ENCODE measurements at places on chromosomes 12 and 14.

DNA sequence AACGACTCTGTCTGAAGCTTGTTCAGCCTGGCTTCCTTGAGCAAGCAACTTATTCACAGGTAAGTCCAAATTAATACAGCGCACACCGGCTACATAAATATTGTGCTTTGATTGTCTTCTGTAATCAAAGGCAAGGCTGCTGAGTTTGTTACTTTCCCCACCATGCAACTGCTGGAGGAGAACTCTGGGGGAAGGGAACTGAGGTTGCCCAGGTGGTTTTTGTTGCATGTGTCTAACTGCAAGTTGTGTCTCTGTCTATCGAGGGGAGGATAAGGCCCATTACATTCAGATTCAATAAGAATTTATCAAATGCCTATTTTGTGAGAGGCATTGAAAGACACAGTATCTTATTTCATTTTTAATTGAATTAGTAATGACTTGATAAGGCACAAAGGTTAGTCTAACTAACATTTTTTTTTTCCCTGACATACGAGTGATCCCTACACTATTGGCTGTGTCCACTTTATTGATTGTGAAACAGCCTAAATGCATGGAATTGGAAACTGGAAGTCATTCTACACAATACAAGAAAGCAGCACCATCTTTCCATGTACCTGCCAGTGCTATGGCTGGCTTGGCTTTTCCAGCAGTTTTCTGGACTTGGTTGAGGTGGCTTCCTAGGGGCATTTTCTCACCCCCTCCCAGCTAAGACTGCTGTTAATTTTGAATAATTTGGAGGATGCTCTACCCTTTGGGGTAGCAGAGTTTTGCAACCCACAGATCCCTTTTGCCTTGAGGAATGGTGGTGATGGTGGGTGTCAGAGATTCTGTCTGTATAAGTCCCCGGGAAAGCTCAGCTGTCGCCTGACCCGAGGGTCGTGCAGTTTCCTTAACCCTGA is 951 bp upstream of the CHST11 start:
- DNase-seq: no peak

GRCh38 chr12:80422550-80422949 is 21.5 kb upstream of the PTPRQ start:
- no peak for DNase-seq

DNA sequence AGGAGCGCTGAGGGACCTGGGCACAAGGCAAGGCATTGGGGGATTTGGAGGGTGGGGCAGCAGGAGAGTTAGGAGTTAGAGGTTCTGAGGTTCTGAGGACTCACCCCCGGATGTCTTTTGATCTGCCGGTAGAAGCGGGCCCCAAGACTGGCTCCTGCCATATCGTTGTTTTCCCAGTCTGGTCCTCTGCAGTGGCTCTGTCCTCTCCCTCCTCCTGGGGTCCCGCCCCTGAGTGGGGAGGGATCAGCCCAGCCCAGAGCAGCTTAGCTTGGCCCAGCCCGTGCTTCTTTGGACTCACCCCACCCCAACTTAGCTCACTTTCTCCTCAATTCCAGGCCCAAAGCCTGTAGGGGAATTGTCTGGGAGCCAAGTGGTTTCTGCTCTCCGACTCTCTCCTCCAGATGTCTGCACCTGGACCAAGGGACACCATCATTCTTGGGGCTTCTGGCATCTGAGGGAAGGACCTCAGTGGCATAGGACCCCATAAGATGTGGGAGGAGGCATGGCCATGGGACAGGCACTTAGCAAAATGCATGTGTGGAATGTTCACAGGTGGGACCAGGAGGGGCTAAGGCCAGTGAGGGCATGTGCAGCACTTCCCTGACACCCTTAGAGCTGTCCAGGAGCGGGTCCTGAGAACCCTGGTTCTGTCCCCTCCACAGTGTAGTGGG is 7.5 kb downstream of the SHMT2 start:
- DNase-seq: no peak

- DNase-seq: no peak
These were observed 26.1 kb upstream of the CIPC start for GRCh38 chr14:77071938-77072388.

DNA sequence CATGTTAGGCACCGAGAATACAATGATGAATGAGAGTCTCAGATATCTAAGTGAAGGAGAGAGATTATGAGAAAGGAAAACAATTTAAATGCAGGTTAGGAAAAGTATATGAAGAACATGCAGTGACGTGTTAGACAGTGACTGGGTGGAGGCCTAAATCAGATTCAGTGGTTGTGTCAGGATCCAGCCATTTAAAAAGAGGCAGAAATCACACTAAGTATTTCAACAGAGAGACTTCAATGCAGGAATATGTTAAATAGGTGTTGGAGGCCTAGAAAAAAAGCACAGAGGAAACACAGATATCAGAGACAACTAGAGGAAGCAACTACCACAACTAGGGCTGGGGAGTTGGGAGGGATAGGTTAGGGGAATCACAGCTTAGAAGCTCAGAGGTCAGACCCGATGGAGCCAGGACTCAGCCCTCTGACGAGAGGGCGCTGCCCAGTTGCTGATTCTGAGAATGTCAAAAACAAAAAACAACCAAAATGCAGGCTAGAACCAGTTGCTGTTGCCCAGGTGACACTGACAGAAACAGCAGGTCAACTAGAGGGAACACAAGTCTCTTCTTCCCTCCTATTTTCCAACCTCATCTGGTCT is 3.0 kb upstream of the GARIN2 start:
- DNase-seq: no peak

- DNase-seq: peak; percentile 2
These were observed 1127.9 kb downstream of the VRK1 start for GRCh38 chr14:97924922-97925613.

- no peak for DNase-seq
These were observed 204.4 kb upstream of the NUDT4 start for GRCh38 chr12:93173178-93173957.

DNA sequence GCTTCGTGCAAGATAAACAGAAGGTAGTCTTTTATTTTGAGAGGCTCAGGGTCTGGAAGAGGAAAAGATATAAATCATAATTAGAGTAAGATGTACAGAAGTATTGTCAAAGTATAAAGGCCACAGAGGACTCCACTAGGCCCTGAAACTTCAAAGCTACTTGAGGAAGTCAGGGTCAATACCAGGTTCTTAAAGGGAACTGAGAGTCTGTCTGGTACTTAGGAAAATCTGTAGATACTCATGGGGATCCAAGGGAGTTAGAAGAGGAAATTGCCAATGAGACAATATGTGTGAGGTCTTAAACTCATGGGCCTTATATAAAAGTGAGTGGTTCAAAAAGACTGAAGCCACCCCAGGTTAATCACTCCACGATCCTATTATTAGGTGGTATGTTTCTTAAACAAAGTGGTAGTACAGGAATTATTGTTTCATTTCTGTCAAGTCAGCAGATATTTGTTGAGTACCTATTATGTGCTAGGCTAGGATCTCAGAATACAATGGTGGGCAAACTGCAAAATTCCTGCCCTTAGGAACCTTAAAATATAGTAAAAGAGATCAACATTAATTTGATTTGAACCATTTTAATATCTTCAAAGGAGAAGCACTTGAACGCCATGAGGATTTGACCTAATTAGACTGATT is 314.6 kb downstream of the ADAMTS20 start:
- no peak for DNase-seq

DNA sequence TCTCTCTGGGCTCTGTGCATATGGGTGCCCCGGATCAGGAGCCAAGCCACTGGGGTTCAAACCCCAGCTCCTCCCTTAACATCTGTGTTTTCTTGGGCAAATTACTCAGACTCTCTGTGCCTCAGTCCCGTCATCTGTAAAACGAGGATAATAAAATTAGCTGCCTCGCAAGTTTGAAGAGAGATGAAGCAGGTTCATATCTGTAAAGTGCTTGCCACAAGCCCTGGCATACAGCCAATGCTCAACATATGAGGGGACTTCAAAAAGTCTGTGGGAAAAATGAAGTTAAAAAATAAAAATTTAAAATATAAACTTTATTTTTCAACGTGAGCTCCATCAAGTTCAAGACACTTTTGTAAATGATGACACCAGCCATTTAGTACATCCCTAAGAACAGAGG is 276.7 kb downstream of the FOXN3 start:
- DNase-seq: no peak

DNA sequence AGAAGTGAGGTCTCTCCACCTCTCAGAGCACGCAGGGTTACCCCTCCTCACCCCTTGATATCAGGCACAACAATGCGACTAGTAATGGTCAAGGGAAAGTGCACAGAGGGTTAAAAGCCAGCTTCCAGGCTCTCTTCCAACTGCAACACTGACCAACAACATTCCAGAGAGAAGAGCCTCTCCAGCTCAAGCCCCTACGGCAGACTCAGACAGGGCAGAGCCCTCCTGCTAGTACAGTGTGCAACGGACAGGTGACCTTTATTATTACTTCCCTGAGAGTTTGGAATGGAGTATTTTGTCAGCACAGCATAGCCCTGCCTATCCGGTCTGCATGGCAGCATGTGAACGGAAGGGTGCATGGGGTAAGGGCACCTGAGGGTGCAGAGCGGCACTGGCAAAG is 73.0 kb downstream of the PTPN21 start:
- no peak for DNase-seq

GRCh38 chr12:62256408-62257096 is 3.7 kb upstream of the USP15 start:
- DNase-seq: no peak

DNA sequence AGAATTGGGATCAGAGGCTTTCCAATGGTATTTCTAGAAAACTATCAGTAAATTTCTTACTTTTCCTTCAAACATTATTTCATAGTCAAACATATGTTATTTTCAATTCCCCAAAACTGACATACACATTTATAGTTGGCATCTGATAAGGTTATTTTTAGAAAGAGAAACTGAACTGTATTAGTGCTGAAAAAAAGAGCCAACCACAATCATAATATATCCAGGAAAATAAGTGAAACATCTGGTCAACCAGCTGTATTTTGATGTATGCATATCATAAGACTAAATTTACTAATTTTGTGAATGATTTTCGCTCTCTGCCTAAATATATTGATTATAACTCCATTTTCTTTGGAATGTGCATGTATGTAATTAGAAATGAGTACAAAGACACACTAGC is 554.2 kb downstream of the FLRT2 start:
- DNase-seq: no peak

GRCh38 chr12:116385486-116386217 is 108.2 kb upstream of the MED13L start:
- no peak for DNase-seq

GRCh38 chr12:28313631-28314030 is 123.4 kb downstream of the CCDC91 start:
- no peak for DNase-seq

- DNase-seq: no peak
These were observed 10.4 kb upstream of the ITPK1 start for GRCh38 chr14:93126111-93126510.

DNA sequence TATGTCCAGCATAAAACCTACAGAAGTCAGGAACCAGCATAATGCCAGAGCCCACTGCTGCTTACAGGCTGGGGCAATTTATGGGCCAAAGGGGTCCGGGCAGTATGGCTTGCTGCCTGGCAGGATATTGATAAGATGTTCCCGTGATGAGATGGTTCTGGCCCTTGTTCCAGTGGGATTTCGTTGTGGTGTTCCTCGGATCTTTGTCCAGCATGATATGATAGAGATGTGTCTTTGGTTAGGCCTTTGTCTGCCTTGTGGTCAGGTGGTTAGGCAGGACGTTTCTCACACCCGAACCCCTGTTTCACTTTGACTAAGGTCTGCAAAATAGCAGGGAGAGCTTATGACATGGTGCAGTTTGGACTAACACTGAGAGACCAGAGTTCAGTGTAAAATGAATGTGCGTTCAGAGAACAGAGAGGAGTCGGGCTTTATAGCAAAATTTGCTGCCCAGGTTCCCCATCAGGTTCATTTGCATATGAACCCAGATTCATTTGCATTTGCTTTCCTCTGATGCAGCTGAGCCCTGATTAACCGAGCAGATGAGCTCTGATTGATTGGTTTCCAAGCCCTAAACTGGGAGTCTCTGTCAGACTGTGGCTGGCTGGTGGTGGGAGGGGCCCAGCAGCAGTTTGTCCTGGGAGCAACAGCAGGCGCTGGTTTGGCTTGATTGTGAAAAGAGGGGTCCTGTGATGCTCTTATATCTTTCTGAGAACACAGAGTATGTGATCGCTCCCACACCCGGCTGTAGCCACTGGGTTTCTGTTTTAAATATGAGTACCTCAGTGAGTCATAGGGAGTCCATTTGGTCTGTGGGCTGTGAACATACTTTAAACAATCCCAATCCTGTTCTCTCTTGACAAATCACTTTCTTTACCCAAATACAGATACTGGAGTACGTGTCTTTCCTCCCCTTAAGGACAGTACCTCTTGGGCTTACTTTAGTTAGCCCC is 156.3 kb upstream of the PZP start:
- DNase-seq: peak; percentile 55

DNA sequence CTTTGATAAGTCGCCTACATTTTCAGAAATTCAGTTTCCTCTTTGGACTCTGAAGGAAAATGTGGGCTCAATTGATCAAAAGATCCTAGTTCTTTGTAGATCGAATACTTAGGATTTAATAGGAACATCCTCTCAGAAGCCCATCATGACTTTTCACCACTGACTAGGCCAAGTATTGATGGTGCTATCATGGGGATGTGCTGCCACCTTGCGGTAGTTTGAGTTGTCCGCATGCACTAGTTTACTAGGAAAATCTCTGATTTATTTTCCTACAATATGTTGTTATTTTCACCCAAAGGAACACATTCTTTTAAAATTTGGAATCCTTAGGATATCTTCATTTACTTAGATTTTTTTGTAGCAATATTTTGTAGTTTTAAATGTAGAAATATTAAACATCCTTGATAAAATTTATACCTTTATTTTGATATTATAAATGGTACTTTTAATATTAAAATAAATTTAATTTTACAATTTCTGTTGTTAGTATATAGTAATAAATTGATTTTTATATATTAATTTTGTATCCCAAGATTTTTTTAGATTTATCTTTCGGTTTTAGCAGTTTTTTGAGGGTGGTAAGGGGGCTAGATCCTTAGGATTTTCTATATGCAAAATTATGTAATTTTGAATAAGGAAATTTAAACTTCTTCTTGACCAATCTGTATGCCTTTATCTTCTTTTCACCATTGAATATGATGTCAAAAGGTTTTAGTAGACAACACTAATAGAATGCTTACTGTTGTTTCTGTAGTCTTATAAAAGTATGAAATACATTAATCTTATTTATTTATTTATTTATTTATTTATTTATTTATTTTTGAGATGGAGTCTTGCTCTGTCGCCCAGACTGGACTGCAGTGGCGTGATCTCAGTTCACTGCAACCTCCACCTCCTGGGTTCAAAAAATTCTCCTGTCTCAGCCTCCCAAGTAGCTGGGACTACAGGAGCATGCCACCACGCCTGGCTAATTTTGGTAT is 52.9 kb upstream of the OR9K2 start:
- DNase-seq: peak; percentile 82

- DNase-seq: no peak
These were observed 225.5 kb downstream of the CCDC91 start for GRCh38 chr12:28415755-28416154.

DNA sequence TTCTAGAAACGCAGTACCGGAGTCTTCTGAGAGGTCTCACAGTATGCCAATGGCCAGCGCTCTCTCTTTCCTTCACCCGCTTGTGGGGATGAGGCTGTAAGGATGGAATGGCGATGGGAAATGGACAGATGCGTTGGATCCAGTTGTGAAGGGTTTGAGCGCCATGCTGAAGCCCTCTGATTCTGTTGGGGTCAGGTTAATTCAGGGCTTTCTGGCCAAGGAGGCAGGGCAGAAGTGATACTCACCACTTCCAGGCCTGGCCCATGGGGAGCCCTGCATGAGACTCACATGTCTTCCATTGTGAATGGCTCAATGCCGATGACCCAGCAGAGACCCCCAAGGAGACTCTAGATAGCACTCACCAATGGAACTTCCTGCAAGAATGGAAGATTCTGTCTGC is 114.3 kb downstream of the BCL11B start:
- no peak for DNase-seq

Measured in CD4-positive, alpha-beta T cell treated with Interleukin-2 at 100 ng/mL for 4 hours (primary cell).